Bone marrow (tissue), 2 donors: ENCODE measurements at places on chromosomes 5 and 9.

- DNase-seq: no peak
Observed at GRCh38 chr9:129348890-129349664, 171.0 kb upstream of the IER5L start.

GRCh38 chr5:145908206-145908960 lies 28.0 kb upstream of the SH3RF2 start:
- no peak for DNase-seq

DNA sequence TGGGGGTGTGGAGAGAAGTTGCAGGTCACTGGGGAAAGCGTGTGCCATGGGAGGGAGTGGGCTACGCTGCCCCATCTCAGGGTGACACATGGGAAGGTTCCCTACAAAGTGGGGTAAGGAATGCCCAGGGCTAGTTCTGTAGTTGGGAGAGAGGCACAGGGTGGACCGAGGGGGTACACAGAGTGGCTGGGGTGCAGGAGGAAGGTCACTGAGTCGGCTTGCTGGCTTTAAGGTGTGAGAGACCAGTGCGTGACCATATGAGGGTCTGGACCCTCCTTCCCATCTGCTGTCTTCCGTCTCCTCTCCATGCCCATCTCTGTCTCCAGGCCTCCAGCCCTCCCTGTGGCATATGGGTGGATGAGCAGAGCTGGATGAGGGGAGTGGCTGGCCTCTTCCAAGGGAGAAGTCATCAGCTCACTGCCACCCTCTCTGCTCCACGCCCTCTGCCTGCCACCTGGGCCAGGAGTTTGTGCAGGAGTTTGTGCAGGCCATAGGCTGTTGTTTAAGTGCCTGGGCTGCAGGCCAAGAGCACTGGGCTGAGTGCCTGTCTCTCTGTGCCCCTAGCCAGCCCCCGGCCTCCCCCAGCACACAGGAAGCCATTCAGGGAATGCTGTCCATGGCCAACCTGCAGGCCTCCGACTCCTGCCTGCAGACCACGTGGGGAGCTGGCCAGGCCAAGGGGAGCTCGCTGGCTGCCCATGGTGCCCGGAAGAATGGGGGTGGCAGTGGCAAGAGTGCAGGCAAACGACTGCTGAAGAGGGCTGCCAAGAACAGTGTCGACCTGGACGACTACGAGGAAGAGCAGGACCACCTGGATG lies 96.8 kb downstream of the PHF2 start:
- no peak for DNase-seq

DNA sequence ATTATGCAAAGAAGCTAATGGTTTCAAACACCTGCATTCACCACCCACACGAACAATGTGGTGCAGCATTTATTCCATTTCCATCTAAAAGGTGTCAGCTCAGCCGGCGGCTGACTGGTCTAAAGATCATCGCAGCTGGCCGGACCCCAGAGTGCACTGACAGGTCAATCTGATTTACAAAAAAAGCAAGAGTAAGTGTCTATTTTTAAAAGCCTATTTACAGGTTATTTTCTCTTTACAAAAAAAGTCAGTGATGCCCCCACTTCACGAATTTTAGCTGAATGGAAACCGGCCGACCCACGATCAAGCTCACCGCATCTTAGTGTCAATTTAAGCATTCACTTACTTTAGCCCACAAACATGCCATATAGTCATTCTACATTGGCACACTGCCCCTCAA lies 58.3 kb downstream of the SEMA4D start:
- DNase-seq: no peak

- DNase-seq: no peak
Observed at GRCh38 chr9:91037511-91038482, 236.2 kb downstream of the SYK start.
